ENCODE measurements at places on chromosomes 6 and 20.

DNA sequence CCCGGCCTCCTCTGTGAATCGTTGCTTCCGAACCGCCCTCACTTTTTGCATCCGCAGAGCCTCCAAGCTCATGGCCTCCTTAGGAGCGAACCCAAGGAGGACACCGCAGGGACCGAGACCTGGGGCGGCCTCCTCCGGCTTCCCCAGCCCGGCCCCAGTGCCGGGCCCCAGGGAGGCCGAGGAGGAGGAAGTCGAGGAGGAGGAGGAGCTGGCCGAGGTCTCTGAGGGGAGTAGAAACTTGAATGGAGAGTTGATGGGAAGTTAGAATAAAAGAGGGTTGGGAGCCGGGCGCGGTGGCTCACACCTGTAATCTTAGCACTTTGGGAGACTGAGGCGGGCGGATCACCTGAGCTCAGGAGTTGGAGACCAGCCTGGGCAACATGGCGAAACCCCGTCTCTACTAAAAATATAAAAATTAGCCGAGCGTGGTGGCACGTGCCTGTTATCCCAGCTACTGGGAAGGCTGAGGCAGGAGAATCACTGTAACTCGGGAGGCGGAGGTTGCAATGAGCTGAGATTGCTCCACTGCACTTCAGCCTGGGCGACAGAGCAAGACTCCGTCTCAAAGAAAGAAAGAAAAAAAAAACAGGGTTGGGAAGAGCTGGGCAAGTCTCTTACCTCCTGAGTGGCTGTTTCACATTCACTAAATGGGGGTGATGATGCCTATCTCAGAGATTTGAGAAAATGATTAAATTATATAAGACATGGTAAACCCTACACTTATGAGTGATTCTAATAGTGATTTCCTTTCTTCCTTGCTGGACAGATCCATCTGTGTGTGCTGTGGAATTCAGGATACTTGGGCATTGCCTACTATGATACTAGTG is 805 bp downstream of the MSH5 start:
- DNase-seq: no peak

DNA sequence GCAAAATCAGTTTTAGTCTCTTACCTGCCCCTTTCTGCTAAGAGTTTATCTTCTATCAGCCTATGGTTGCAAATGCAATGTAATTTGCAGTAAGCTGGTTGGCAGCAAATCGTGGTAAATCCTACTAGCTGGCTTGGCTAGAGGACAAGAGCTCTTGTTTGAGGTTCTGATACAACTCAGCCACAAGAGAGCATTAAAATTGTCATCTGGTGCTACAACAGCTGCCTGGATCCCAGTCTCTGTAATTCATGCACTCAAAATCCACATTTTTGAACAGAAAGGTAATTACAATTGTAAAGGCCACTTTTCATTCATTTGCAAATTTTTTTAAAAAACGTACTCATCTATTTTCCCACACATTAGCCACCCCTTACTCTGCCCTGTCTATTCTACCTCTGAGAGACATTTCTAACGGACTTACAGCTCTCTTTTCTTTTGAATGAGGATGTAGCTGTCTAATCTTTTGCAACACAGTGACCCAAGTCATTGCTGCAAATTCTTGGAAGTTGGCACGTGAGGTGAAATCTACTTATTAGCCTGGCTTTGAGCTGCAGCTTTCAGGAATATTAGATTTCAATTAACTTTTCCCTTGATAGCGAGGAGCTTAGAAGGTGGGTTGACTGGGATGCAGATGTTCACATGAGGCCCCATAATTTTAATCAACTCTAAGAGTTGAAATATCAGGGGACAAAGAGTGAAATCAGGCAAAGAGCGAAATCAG is 54.0 kb upstream of the FAM184A start:
- DNase-seq: no peak

GRCh38 chr20:23622839-23623343 is 14.9 kb downstream of the CST3 start:
- no peak for DNase-seq

DNA sequence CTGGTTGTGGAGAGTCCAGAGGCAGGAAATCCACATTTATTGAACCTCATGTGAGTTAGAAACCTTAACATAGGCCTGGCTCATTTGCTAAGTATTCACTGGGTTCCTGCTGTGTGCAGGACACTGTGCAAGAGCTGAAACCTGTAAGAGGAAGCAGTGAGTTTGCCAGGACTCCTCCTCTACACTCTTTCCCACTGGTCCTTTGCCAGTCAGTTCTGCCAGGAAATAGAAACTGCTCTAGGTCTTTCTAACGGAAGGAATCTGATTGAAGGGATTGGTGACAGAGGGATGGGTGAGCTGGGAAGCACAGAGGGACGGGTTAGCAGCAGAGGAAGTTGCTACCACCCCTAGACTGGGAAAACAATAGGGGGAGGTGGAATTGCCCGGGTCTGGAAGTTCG is 234.2 kb upstream of the ECI2 start:
- no peak for DNase-seq

- DNase-seq: no peak
Observed at GRCh38 chr6:52548353-52548713, 28.5 kb downstream of the TRAM2 start.

- no peak for DNase-seq
Observed at GRCh38 chr20:22719167-22719591, 134.8 kb upstream of the FOXA2 start.

- no peak for DNase-seq
Observed at GRCh38 chr6:9532621-9533557, 882.0 kb downstream of the TFAP2A start.

GRCh38 chr6:100121854-100122609 is 128.0 kb upstream of the MCHR2 start:
- DNase-seq: no peak

- no peak for DNase-seq
Observed at GRCh38 chr20:25252230-25252651, 4.4 kb downstream of the PYGB start.

- no peak for DNase-seq
Observed at GRCh38 chr20:16208443-16208842, 364.8 kb downstream of the KIF16B start.

DNA sequence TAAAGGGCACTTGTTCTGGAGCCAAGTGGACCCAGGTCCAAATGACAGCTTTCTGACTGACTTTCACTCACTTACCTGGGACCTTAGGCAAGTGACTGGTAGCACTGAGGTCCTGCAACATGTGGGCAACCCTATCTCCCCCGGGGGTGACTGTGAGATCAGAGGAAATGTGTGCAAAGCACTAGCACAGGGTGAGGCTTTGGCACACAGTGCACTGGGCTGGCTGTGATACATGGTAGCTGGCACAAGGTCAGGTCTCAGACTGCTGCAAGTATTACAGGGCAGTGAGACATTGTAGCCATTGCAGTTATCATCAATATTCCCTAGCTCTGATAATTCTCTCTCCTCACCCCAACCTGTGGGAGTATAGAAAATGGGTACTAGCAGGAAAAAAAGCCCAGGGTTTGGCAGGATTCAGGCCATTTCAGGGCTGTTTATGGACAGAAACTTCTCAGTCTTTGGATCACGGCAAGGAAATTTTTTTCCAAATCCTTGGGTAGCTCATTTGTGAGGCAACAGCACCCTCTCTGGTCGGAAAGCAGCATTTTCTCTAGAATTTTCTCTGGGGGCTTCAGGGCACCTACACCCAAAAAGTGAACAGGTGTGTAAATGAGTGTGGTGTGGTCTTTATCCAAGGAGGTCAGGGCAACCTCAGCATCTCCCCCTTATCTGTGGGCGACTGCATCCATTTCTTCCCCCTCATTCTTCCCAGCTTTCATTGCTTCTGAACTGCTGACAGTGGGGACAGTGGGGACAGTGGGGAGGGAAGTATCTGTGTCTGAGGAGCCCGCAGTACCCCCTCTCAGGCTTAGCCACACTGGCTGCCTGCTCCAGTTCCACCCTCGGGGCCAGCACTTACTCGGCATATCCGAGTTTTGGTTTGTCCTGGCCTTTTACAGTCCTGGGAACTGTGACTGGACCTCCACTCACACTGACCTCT is 148.7 kb upstream of the PHACTR3 start:
- DNase-seq: no peak

GRCh38 chr6:116003668-116004067 is 57.0 kb downstream of the FRK start:
- DNase-seq: no peak

DNA sequence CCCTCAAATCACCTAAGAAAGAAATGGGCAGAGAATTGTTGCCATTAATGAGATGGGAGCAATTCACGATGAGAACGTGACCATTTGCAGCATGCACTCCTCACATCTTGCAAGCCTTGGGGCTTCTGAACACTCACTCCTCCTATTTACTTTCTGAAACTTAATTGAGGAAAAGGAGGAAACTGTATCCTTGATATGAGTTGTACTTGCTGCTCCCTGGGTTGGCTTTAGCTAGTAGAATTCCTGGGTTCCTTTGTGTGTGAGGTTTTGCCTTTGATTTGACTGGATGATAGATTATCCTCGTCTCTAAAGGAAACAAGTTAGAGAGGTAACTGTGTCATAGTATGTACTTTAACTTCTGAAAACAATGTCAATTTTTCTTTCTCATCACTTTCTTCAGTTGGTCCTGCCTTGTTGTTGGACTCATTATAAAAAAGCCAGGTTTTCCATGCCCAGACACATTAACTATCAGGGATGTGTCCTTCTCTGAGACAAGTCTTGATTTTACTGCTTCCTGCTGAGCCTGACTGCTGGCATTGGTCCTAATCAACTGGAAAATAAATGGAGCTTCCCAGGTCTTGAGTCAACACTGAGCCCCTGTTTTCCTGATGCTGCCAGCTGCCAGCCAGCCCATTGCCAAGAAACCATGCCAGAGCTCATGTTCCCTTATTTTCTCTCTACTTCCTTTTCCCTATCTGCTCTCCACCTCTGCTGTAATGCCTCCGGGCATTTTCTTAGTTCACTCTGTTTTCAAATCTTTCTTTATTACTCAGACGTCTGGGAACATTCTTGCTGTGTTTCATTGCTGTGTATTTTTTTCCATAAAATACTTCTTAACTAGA is 6.0 kb upstream of the MRAP2 start:
- no peak for DNase-seq

GRCh38 chr6:7439228-7439627 is 49.6 kb downstream of the RIOK1 start:
- no peak for DNase-seq

GRCh38 chr6:159095616-159096015 is 50.8 kb upstream of the TAGAP start:
- DNase-seq: no peak

- no peak for DNase-seq
Observed at GRCh38 chr6:47034926-47035325, 7.2 kb downstream of the ADGRF1 start.

GRCh38 chr6:37077905-37078296 is 72.4 kb downstream of the FGD2 start:
- no peak for DNase-seq

DNA sequence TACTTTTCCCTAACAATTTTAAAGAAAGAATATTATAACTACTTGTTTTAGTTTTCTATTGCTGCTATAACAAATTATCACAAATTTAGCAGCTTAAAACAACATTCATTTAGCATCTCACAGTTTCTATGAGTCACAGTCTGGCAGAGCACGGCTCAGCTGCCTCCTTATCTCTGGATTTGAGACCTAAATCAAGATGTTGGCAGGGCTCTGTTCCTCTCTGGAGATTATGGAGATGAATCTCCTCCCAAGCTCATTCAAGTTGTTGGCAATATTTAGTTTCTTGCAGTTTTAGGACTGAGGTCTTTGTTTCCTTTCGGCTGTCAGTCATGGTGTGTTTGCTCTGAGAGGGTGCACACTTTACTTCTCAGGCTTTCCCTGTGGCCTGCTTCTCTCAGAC is 1065.8 kb upstream of the EYS start:
- DNase-seq: no peak

DNA sequence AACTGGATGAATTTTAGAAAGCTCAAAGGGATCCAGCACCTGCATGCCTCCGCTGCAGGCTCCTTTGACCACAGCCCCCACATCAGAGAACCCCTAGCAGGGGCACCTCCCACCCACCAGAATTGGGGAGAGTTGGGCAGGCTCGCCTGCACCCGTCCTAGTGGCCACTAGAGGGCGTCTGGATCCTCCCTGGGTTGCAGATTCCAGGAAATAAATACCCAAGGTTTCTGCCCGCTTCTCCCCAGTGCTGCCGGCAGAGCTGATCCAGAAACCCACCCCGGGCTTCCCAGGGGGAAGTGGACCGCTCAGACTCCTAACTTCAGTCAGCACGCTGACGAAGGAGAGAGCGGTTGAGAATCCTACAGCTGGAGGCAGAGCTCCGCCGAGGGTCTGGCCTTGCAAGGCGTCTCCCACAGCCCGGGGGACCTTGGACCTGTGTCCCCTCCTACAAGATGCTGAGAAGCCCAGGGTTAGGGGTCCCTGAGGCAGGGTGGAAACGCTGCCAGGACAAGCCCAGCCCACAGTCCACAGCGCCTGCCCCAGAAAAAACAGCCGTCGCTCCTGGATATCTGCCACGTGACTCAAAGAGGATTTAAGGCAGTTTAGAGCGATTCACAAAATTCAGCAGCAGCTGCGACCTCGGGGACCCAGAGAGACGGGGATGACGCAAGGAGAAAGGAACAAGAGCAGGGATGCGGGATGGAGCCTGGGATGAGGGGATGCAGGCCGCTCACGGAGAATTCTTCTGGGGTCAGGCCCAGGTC is 32.6 kb upstream of the PHACTR3 start:
- DNase-seq: peak; percentile 21

DNA sequence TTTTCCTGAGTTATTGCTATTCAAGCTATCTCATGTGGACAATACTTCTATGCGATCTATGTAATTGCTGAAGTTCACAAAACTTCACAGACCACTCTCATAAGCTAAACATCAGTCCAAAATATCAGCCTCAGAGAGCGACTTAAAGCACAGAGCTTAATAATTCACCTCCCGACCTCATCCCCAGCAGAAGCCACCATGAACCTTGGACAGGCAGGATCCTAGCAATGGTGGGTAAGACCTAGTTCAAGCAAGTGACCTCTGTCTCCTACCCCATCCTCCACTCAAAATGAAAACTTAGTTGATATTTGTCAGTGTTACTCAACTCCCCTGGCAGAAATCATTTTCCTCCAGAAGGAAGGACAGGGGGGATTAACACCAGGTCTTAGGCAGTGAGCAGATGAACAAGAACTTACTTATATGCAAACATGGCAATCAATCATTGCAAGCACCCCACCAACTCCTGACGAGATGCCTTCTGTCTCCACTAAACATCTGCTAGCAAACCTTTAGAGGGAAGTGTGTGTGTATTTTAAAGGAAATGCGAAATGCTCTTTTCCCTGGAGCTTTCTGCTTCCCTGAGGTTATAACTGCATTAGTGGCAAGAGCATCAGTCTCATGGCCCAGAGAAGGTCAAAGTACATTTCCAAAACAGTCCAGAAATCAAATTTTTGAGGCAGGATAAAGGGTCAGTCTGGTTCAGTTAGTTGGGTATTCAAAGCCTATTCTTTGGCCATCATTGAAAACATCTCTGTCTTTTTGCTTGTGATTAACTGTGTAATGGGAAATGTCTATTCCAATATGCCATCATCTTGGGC is 90.0 kb downstream of the SLC22A23 start:
- no peak for DNase-seq

- DNase-seq: no peak
Observed at GRCh38 chr6:104813552-104813951, 46.2 kb downstream of the HACE1 start.

- no peak for DNase-seq
Observed at GRCh38 chr6:131779304-131779703, 28.5 kb upstream of the ENPP1 start.

GRCh38 chr6:97445407-97445806 is 162.4 kb upstream of the MMS22L start:
- no peak for DNase-seq

GRCh38 chr6:108027594-108027993 is 46.9 kb downstream of the OSTM1 start:
- no peak for DNase-seq
